C1 segment of cervical spinal cord (tissue), 14 donors: ENCODE measurements at places on chromosomes 6 and 20.
A peak's percentile ranks its signal among the peaks of the same experiment; 100 is the strongest.

DNA sequence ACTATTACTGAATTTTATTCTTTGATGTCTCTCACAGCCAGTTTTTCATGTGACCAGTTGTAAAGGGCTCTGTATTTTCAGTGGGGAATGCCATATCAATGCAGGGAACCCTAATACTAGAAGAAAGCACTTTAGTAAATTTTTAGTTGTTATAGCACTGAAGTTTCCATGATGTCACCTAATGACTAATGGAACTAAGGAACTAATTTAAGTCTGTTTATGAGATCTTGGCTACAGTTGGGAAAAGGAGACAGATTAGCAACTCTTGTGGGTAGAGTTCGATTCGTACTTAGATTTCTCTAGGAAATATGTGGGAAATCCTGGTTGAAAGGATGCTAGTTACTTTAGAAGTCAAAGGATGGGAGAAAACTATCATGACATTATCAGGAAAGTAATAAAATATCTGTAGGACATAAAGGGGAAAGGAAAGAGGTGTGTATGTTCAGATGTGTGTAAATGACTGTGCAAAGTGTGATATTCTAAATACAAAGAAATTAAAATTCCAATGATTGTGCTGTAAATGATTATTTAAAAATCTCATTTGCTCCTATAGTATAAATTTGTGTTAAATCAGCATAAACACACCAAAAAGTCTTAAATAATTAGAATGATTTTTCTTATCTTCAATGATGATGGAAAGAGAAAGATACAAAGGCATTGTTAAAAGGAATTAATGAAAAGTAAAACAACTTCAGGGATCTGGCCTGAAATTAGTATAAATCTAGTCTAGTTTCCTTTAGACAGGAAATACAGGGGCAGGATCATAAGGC, 103.4 kb downstream of the LRRC1 start:
- no peak for DNase-seq

GRCh38 chr6:99618649-99619408, 12.2 kb downstream of the PRDM13 start:
- DNase-seq, result no peak

DNA sequence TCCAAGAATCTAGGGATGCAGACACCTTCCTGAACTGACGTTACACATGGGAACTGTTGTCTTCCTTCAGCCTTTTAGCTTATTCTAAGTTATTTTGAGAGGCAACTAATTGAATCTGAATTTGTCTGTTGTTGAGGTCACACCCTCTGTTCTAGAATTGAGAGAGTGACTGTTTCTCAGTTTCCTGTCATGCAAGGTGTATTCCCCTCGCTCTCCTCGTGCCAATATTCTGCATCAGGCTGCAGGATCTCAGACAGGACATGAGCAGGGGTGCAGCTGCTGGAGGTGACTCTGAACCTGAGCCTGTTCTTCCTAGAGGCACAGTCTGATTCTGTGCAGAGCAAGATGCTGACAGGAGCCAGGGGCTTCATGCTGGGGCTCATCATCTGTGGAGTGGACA, 52.5 kb downstream of the HLA-DPB1 start:
- no peak for DNase-seq

DNA sequence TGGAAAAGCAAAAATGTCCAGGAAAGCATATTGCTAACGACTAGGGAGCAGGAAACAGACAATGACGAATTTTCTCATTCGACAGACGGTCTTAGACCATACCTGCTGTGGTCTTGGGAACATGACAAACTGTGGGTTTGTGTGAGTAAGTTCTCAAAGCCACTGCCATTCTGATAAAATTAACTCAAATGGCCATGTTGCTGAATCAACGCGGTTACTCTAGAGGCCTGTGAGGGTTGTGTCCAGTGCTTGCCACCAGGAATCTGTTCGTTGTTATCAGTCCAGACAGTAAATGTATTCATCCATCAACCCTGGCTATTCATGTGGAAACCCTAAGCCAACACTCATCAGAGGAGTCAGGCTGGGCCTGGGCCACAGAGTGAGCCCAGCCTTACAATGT, 124.3 kb downstream of the MYLK4 start:
- no peak for DNase-seq

GRCh38 chr6:132314432-132314831, 86.8 kb downstream of the MOXD1 start:
- no peak for DNase-seq

DNA sequence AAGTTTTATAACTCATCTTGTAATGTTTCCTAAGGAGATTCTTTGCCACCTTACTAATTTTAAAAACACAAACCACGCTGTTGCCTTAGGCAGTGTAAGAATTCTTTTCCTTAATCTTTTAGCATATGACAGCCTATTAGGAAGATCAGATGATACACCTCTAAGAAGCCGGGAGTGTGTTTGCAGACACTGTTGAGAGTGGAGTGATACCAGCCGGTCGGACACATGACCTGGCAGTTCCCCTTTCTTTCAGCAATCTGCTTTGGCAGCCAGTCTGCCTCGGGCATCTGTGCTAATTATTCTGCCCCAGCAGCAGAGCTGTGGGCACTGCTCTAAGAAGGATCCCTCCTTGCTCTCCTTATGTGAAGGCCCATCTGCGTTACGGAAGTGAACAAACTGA, 50.9 kb downstream of the PLCB4 start:
- DNase-seq, result peak; percentile 10

- no peak for DNase-seq
Measured at GRCh38 chr6:144782634-144783033, 497.5 kb downstream of the UTRN start.

- no peak for DNase-seq
Measured at GRCh38 chr6:132058975-132059374, 107.8 kb upstream of the CCN2 start.

DNA sequence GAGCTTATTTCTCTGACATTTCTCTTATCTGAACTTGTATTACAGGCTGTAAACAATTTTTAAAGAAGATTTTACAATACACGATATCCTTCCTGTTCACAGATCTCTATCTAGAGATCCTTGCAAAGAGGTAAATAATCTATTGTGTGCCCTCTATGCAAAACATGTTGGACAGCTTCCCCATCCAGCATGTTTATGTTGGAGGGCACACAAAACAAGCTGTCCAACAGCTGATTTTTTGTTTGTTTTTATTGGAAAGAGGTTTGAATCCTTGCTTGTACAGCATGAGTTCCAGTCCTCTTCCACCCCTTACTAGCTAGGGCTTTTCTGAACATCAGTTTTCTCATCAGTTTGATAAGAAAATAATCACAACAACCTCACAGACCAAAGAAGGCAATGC, 62.3 kb upstream of the SYNDIG1 start:
- no peak for DNase-seq

DNA sequence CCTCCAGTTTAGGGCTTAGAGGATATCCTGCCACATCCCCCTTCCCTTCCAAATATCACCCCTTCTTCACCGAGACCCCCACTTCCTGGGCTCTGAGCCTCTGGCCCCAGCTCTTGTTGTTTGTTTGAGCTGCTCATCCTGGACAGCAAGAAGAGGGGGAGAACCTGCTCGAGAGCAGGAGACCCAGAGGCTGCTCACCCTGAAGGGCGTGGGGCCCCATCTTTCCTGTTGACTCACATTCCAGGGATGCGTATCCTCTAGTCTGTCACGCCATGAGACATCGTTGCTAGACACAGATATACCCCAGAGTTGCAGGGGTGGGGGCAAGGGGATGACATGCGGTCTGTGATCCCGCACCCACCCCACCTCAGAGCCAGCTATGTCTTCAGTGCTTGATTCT, 5.7 kb upstream of the TNXB start:
- no peak for DNase-seq

- DNase-seq, result no peak
Measured at GRCh38 chr6:145175470-145175869, 559.9 kb downstream of the EPM2A start.

GRCh38 chr6:25180630-25181349, 98.4 kb upstream of the CARMIL1 start:
- no peak for DNase-seq

DNA sequence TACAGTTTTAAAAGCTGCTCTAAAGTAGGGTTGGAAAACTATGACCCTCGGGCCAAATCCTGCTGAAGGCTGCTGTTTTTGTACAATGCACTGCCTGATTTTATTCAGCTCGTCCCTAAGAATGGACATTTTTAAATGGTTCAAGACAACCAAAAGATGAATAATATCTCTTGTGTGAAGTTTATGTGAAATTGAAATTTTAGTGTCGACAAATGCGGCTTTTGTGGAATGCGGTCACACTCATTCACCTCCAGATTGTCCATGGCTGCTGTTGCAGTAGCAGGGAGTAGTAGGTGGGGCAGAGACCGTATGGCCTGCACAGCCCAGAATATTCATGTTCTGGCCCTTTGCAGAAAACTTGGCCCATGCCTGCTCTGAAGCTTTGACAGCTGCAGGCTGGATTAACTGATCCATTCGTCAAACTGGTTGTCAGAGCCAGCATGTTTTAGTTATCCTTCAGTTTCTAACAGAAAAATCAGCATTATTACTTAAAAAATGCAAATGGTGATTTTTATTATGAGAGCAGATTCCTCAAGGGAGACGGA, 91.6 kb downstream of the PSMG4 start:
- DNase-seq, result no peak

DNA sequence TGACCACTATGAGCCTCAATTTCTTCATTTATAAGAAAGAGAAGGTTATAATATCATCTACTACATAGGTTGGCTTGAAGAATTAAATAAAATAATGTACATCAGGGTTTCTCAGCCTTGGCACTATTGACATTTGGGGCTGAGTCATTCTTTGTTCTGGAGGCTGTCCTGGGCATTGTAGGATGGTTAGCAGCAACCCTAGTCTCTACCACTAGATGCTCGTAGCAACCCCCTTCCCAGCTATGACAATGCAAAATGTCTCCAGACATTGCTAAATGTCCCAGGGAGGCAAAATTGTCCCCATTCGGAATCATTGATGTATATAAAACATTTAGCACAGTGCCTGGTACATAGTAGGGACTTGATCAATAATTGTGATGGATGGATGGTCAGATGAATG, 152.1 kb downstream of the KHDC1L start:
- DNase-seq, result no peak

- no peak for DNase-seq
Measured at GRCh38 chr6:7260291-7261031, 52.5 kb downstream of the SSR1 start.
